ENCODE measurements at places on chromosomes 1 and 21. TPM values are rescaled to one million over a fixed set of nuclear protein-coding genes. Genes with fewer than 3 reads are reported as not detected.

The PROK1 gene
- not detected for total RNA-seq

The PEAR1 gene
- 12.1 TPM for total RNA-seq

The MYOM3 gene
- 5.6 TPM for total RNA-seq

The GJA8 gene
- not detected for total RNA-seq

The MCOLN3 gene
- total RNA-seq = 3.9 TPM

The OPRD1 gene
- 0.08 TPM for total RNA-seq

The RXFP4 gene
- total RNA-seq = not detected

The FAM177B gene
- not detected for total RNA-seq

The SLC22A15 gene
- 0.74 TPM for total RNA-seq

The NPR1 gene
- total RNA-seq = 1.4 TPM

The SYNC gene
- total RNA-seq = 13.9 TPM

The CD1E gene
- total RNA-seq = not detected

The FAM72B gene
- total RNA-seq = 3.9 TPM

The EPRS1 gene
- total RNA-seq = 87.4 TPM

The KCNA2 gene
- total RNA-seq = 0.18 TPM

The EGLN1 gene
- 47.7 TPM for total RNA-seq

The DNMT3L gene
- total RNA-seq = not detected

The MRPS6 gene
- total RNA-seq = 41.0 TPM

The GBP6 gene
- not detected for total RNA-seq

The TARS2 gene
- total RNA-seq = 20.2 TPM

The CFAP126 gene
- 0.33 TPM for total RNA-seq

The ST6GALNAC3 gene
- 0.60 TPM for total RNA-seq

The OR2L13 gene
- not detected for total RNA-seq

The LYPD8 gene
- 0.45 TPM for total RNA-seq

The TEX50 gene
- not detected for total RNA-seq

The ADORA3 gene
- total RNA-seq = not detected

The TRIM67 gene
- 0.12 TPM for total RNA-seq

The CD1D gene
- not detected for total RNA-seq

The PPOX gene
- total RNA-seq = 10.7 TPM

The MAB21L3 gene
- not detected for total RNA-seq

The LCE1B gene
- not detected for total RNA-seq

The GREM2 gene
- total RNA-seq = 0.08 TPM

The SPRR5 gene
- total RNA-seq = not detected

The KLHL21 gene
- total RNA-seq = 25.7 TPM

The ASTN1 gene
- total RNA-seq = not detected

The IFI44 gene
- total RNA-seq = 0.30 TPM

The ZYG11A gene
- total RNA-seq = 2.9 TPM

The KISS1 gene
- total RNA-seq = 0.48 TPM

The EPHA8 gene
- total RNA-seq = not detected

The TMEM50B gene
- total RNA-seq = 8.6 TPM

The OPTC gene
- total RNA-seq = not detected

All from A549 treated with ZK216348 at 1 μM for 4 hours (cell line).